ENCODE measurements at places on chromosomes 16 and 17. TPM values are rescaled to one million over a fixed set of nuclear protein-coding genes. Genes with fewer than 3 reads are reported as not detected.

Gene BCAR1
- total RNA-seq, result 100 TPM

Gene ZG16
- not detected for total RNA-seq

Gene ASPA
- total RNA-seq, result not detected

Gene NOB1
- 19.3 TPM for total RNA-seq

Gene TP53TG3D
- total RNA-seq, result not detected

Gene GPR142
- total RNA-seq, result not detected

Gene UBE2I
- 50.8 TPM for total RNA-seq

Gene AP2B1
- total RNA-seq, result 88.7 TPM

Gene CLDN6
- not detected for total RNA-seq

Gene NPIPA7
- total RNA-seq, result 0.09 TPM

Gene NAGS
- total RNA-seq, result 6.4 TPM

Gene WWP2
- total RNA-seq, result 18.2 TPM

Gene HOXB1
- total RNA-seq, result not detected

Gene FBXO39
- 0.56 TPM for total RNA-seq

Gene EPN3
- total RNA-seq, result under 0.01 TPM

Gene ARHGDIA
- 167 TPM for total RNA-seq

Gene MEOX1
- total RNA-seq, result not detected

Gene GAST
- total RNA-seq, result not detected

Gene TSPAN10
- total RNA-seq, result 0.18 TPM

Gene ATP1B2
- not detected for total RNA-seq

Gene PRR15L
- not detected for total RNA-seq

Gene TP53TG3B
- not detected for total RNA-seq

Gene TMEM88
- total RNA-seq, result 12.0 TPM

Gene TBC1D3I
- total RNA-seq, result under 0.01 TPM

Gene VPS4A
- total RNA-seq, result 36.7 TPM

Gene SCARF1
- total RNA-seq, result 75.1 TPM

Gene ATF7IP2
- 5.8 TPM for total RNA-seq

Gene MGAT5B
- 1.4 TPM for total RNA-seq

Gene C17orf50
- not detected for total RNA-seq

Gene CES3
- total RNA-seq, result 0.19 TPM

Gene EVI2B
- 0.09 TPM for total RNA-seq

Gene APOBR
- not detected for total RNA-seq

Gene SLC35G6
- not detected for total RNA-seq

Gene CYLD
- 30.2 TPM for total RNA-seq

Gene CDT1
- total RNA-seq, result 7.5 TPM

Gene TBC1D3H
- not detected for total RNA-seq

Gene NLK
- 26.5 TPM for total RNA-seq

Gene CLEC10A
- 0.54 TPM for total RNA-seq

Gene TLCD1
- 1.3 TPM for total RNA-seq

Gene PRR29
- total RNA-seq, result 0.28 TPM

Gene CASKIN1
- total RNA-seq, result 0.54 TPM

Gene LONP2
- 29.7 TPM for total RNA-seq

Gene ARL17B
- 2.1 TPM for total RNA-seq

Gene ANKS3
- 14.8 TPM for total RNA-seq

Gene TEX19
- total RNA-seq, result under 0.01 TPM

Gene SPAG5
- total RNA-seq, result 35.4 TPM
